Cerebellum (tissue), 4 donors: ENCODE measurements at places on chromosomes 5 and 9. TPM values are rescaled to one million over a fixed set of nuclear protein-coding genes. Genes with fewer than 3 reads are reported as not detected.

The ORM2 gene
- total RNA-seq: not detected

The STRBP gene
- 90.7 TPM for total RNA-seq

DNA sequence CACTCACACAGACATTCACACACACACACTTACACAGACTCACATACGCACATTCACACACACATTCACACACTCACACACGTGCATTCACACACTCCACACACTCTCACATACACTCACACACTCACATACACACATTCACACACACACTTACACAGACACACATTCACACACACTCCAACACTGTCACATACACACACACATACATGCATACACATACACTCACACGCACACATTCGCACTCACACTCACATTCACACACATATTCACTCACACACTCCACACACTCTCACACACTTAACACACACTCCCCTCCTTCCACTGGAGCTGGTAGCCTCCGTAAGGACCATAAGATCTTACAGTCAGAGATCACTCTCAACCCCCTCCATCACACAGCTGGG is 26.2 kb downstream of the CAMK2A start:
- no peak for DNase-seq

- DNase-seq: no peak
Observed at GRCh38 chr9:94745806-94746540, 19.5 kb downstream of the AOPEP start.

- DNase-seq: no peak
Observed at GRCh38 chr9:133701981-133702797, 36.0 kb downstream of the SARDH start.

DNA sequence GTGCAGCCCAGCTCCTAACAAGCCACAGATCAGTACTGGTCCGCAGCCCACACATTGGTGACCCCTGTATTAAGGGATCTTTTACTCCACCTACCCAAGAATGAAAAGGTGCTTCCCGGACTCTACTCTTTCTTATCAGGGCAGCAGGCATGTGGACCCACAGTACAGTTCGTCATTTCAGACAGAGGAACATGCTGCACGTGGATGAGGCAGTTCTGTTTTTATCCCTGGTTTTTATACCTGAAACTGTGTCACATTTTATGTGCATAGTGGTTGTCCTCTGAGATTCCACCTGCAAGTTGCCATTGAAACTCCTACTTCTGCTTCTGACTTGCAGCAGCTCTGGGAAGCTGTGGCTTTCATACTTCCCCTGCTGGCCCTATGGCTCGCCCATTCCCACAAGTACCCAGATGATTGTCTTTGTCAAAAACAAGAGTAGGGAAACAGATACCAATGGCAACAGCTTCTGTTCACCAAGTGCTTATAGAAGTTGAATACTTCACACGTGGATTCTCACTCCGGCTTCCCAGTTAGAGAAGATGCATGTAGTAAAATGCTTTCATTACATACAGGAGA is 208.0 kb downstream of the TRIO start:
- DNase-seq: no peak

DNA sequence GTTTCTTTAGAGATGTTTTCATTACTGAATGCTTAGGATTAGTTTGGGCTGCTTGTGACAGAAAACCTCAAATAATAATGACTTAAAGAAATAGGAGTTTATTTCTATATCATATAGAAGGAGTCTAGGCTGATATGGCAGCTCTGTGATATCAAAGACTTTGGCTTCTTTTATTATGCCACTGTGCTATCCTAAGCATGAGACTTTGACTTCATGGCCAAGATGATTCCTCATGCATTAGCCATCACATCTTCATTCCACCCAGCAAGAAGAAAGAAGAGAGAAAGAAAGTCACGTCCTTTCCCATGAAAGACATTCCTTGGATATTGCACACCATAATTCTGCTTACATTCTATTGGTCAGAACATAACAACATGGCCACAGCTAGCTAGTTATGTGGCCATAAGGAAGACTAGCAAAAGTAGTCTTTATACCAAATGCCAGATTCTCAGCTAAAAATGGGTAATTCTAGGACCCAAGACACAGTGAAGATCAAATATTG is 76.2 kb downstream of the DAPK1 start:
- no peak for DNase-seq

GRCh38 chr5:176180781-176181180 is 57.4 kb upstream of the SIMC1 start:
- DNase-seq: no peak

- no peak for DNase-seq
Observed at GRCh38 chr5:161134956-161135355, 282.9 kb upstream of the ATP10B start.

GRCh38 chr5:59107692-59108091 is 524.8 kb downstream of the RAB3C start:
- no peak for DNase-seq

- peak; percentile 85 for DNase-seq
Observed at GRCh38 chr9:101028346-101029314, at the start of gene PLPPR1. Gene PLPPR1 (plus strand): TSS chr9:101028727.

- no peak for DNase-seq
Observed at GRCh38 chr9:120609636-120610035, 29.7 kb upstream of the CDK5RAP2 start.

GRCh38 chr9:70923961-70924360 is 197.5 kb downstream of the TRPM3 start:
- no peak for DNase-seq

DNA sequence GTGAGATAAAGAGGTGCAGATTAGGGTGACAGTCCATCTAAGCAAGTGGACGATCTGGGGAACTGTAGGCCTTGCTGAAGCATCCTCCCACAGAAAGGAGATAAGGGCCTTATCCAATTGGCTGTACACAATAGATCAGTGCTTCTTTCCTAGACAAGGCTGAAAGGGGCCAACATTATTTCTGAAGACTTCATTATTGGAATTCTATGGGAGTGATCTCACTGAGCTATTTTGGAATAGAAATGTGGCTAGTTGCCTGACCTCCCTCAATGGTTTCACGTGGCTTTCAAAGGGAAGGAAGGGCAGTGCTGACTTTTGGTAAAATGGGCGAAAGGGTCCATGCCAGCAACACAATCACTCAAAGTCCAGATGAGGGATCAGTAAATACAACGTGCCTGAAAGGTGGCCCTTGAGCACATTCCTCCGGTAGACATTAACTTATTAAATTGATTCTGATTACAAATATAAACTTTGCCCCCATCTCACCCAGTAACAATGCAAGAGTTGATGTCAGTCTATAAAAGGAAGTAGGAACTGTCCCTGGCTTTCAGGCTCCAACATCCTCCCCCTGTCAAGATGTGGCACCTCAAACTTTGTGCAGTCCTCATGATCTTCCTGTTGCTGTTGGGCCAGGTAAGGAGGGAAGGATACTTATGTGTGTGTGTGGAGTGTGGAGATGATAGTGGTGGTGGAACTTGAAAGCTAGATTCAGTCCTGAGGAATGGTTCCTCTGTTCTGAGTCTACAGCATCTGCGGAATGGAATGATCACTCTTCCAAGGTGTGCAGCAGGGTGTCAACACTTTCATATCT is at the start of gene LEAP2:
Gene LEAP2 (plus strand): TSS at position 550 of the 811 bp plus-strand sequence. CDS start 27 bp downstream, at position 577.
- DNase-seq: no peak

DNA sequence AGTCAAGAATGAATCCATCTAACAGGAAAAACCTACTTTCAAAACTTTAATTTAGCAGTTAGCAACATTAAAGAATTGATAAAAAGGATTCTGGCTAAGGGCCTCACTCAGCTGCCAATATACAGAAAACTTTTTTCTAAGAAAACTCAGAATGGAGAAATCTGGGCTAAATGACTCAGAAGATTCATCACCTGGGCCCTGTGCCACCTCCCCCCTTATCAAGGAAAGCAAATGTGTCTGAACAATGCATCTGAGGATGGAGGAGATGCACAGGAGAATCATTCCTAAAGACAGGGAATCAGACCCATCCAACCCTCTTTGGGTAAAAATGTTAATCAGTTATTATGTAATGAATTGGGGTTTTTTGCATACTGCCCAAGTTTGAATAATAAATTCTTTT is 592.0 kb upstream of the DMAC1 start:
- no peak for DNase-seq

DNA sequence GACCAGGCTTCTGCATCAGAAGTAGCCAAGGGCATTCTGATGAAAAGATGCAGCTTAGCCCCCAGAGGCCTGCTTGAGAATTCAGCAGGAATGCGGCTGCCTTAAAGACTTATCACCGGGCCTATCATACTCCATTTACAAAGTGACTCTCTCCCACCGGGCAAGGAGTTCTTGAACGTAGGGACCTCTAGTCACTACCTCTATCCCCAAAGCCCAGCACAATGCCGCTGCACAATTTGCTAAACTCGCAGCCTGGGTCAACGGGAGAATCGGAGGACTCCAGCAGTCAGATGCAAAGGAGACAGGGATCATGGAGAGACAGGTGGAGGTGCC is 661 bp downstream of the PDCL start:
- peak; percentile 14 for DNase-seq

GRCh38 chr5:9716838-9717281 is 86.7 kb upstream of the TAS2R1 start:
- no peak for DNase-seq

- peak; percentile 53 for DNase-seq
Observed at GRCh38 chr9:130870491-130871381, 25.9 kb downstream of the QRFP start.

GRCh38 chr5:6761333-6761732 is 48.1 kb downstream of the TENT4A start:
- DNase-seq: no peak

- no peak for DNase-seq
Observed at GRCh38 chr5:145189746-145190145, 645.4 kb downstream of the PRELID2 start.

DNA sequence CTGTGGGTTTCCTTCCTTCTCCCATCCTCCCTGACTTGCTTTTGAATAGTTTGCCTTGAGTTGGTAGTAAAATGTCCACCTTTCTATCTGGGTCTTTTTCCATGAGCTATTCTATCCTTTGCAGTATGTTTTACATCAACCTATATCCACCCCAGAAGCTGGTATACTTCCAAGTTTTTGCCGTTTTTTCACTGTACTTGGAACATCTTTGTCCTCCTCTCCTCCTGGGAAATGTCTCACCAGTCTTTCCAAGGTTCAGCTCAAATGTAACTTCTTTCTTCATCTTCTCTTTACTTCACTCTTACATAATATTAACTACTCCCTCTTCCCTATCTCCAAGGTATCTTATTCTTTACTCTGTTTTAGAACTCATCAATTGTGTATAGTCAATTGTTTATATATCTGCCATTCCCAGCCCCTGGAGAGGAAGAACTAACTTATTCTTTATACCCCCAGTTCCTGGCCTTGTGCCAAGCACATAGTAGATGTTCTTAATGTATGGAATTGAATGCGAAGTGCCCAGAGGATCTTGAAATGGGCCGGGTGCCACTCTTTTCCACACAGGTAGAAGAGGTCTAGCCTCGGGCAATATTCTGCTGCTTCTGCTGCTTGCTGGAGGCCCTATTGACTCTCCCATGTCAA is 34.9 kb upstream of the SLC1A3 start:
- DNase-seq: no peak
